ENCODE measurements at places on chromosomes 2 and 18.

- DNase-seq = peak; percentile 31
These were observed 70.6 kb upstream of the ODC1 start for GRCh38 chr2:10518470-10519393.

DNA sequence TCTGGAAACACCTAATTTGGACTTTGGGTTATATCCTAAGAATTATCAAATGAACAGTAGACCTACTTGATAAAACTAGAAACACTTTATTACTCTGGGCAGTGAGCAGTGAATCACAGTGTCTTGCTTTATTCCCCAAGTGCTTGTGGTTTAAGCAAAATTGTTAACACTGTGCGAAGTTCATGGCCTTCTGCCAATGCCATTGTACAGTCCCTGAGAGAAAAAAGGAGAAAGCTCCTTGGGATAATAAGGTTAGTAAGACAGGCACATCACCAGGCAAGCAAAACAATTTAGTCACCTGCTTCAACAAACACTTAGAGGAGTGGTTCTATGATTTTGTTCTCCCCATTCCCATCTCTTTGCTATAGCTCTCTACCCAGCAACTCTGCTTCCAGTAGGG is 39.8 kb downstream of the ADCYAP1 start:
- DNase-seq = peak; percentile 57

DNA sequence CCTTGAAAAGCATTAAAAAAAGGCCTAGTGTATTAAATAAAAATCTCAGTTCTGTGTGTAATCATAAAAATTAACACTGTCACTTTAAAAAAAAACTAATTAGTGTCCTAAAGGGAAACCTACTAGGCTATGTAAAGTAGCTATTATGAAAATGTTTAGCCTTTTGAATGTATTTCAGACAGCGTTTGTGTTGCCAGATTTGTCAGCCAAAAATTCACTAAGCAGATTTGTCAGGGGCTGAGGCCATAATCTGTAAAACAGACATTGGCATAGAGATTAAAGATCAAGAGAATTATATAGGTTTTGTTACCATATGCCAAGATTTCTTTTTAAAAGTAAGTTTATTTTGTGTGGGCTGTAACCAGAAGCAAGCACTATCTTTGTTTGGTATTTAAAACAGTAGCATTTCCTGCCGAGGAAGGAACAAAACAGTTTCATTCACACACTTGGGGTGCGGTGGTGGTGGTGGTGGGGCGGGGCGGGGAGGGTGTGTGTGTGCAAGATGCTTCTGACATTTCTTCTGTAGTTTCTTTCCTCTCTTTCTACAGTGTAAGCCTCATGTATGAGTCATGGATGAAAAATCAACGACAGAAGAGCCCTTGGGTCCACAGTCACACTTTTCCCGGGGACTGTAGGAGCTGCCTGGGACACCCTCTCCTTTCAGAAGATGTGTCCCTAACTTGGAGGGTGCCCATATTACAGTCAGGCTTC is 328.5 kb upstream of the FANCL start:
- no peak for DNase-seq

DNA sequence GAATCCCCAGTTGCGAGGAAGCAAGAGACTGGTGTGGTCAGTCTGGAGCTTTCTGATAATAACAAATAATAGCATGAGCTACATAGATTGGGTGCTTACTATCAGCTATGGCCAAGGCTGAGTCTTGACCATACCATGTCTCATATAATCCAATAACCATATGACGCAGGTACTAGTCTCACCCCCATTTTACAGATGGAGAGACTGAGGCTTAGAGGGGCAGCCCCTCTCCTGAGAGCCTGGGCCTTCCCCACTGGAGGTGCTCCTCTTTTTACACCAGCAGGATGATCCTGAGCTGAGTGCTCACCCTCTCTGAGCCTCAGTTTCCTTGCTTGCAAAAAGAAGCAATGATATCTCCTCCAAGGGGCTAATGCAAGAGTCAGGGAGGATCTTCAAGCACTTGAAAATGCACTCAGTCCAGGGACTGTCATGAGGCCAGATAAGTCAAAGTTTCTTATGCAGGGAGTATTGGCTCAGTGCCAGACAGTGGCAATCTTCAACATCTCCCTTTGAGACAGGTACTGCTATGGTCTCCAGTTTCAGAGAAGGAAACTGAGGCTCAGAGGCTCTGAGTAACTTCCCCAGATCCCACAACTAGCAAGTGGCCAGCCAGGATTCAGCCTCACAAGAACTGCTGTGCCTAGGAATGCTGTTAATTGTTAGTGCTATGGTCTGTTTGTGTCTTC is 149.7 kb downstream of the TFCP2L1 start:
- DNase-seq = no peak

DNA sequence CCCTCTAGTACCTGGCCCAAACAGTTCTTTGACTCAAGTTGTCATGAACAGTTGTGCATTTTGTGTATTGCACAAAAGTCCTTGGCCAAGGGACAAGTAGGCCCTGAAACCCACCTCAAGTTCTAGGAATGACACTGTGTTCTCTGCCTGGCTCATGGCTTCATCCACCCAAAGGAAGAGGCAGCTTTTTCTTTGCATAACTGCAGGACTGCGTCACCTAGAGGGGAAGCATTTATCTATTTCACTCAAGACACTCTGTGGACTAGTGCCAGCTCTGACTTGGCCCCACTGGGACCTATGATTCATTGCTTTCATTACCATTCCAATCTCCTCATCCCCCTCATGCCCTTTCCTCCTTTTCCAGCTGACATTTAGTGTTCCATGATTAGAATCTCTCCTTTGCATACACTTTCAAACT is 119.3 kb upstream of the SIX2 start:
- peak; percentile 92 for DNase-seq

GRCh38 chr2:226431288-226431948 is 368.2 kb downstream of the IRS1 start:
- DNase-seq = no peak

- no peak for DNase-seq
These were observed 239.0 kb downstream of the ZNF521 start for GRCh38 chr18:25112821-25113434.

DNA sequence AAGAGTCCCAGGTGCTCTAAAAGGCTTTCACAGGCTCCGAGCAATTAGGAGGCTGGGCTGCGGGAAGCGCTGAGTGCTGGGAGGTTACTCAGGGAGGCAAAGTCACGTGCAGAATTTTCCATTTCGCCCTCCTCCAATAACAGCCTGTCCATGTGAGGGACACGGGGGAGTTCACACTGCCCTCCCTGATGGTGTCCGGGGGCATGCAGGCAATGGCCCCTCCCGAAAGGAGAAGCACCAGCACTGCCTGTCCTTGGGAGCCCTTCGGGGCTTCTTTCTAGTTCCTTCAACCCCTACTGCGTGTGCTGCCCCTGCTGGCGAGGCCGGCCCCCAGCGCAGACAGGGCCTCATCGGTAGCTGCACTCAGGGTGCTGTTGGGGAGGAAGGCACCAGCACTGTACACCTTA is 63.1 kb upstream of the HPCAL1 start:
- no peak for DNase-seq

DNA sequence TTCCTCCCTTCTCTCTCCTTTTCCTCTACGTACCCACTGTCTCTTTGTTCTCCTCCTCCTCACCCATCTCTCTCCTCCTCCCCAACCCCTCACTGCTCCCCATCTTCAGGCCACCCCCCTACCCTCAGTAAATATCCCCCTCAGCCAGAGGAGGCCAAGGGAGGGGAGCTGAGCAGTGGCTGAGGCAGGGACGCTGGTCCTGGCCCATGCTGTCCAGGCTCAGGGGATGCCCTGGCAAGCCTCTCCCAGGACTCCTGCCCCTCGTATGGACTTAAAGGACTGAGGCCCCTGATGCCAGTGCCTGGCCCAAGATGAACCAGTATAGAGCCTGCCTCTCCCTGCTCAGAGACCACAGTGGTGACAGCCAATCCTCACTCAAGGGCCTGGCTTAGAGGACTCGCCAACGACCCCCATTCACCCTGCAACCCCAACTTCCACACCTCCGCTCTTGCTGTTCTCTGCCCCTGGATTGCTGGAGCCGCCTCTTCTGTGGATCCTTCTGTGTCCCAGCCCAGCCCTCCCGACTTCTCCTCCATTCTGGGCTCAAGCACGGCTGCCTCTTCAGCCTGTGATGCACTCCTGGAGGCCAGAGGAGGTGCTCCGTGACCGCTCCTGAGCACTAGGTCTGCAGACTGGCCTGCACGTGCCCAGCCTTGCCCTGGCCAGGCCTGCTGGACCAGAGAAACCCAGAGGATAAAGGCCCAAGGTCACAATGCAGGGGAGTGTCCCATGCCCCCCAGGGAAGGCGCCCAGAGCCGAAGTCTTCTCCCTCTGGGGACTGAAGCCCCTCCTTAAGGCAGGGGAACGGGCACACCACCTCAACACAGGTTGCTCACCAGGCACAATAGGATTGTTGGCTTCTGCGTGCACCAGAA is 9.5 kb upstream of the DUSP2 start:
- DNase-seq = no peak

DNA sequence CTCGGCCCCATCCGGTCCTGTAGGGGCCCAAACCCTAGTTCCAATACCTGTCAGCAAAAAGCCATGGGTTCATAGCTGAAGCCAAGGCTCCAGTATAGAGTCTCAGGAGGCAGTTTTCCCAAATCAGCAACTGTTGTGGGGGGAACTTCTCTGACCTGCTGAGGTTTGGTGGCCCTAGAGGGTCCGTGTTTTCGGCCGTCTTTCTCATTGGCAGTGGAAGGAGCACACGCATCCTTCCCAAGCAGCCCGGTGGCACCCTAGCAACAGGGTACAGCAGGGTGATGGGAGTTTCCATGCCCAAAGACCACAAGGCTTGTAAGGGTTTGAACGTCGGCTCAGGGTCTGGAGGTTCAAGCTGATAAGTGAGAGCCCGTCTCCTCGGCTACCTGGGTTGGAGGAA is 6.6 kb downstream of the FOSL2 start:
- no peak for DNase-seq

GRCh38 chr2:150042500-150043171 is 444.8 kb downstream of the RND3 start:
- DNase-seq = no peak

GRCh38 chr18:25614168-25614567 is 262.2 kb upstream of the ZNF521 start:
- no peak for DNase-seq

DNA sequence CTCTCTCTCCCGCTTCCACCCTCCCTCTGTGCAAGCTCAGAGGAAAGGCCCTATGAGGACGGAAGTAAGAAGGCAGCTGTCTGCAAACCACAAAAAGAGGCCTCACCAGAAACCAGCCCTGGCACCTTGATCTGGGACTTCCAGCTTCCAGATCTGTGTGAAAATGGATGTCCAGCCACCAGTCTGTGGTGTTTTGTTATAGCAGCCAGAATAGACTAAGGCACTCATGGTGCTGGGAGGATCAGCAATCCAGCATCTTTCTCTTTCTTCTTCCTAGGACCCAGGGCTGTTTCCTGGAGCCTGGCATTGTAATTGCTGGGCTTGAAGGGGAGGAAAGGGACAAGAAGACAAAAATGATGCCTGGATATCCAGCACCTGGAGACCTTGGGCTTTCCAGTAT is 122.5 kb downstream of the SOCS6 start:
- no peak for DNase-seq

GRCh38 chr2:149125031-149125725 is 86.7 kb downstream of the LYPD6B start:
- no peak for DNase-seq

DNA sequence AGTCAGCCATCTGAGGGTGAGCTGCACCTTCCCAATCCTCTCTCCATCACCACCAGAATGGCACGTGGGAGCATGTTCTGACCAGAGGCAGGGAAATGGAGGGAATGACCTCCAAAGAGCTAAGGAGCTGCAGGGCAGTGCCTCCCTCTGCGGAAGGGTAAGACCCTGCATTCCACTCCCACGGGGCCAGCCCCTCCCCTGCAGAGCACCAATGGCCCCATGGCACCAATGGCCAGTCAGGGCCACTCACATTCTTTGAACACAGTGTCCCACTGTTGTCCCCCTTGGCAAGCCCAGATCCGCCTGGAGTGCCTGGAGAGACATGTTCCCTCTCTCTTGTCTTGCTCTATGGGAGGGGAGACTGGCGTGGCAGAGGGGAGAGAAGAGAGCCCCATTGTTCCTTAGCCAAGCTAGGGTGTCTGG is 164.4 kb downstream of the TNS1 start:
- DNase-seq = no peak

GRCh38 chr2:216056739-216057138 is 24.9 kb downstream of the PECR start:
- DNase-seq = no peak

- no peak for DNase-seq
These were observed 103.4 kb upstream of the RNU4ATAC start for GRCh38 chr2:121427187-121427689.

DNA sequence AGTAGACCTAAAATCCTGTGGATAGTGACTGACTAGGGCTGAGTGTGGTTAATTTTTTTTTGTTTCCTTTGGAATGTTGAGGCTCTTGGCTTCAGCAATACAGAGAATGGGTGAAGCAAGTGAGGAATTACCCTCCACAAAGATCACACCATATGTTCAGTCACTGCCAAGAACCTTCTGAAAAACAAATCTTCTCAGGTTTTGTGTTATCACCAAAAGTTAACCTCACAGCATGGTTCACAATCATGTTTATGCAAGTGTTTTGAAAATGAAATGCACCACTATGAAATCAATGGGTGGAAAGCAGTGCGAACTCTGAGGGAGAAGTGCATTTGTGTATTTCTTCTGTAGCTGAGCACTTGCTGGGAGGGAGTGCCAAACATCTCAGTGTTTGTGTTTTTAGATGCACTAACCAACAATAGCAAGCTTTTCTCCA is 44.4 kb downstream of the SPATS2L start:
- peak; percentile 49 for DNase-seq

DNA sequence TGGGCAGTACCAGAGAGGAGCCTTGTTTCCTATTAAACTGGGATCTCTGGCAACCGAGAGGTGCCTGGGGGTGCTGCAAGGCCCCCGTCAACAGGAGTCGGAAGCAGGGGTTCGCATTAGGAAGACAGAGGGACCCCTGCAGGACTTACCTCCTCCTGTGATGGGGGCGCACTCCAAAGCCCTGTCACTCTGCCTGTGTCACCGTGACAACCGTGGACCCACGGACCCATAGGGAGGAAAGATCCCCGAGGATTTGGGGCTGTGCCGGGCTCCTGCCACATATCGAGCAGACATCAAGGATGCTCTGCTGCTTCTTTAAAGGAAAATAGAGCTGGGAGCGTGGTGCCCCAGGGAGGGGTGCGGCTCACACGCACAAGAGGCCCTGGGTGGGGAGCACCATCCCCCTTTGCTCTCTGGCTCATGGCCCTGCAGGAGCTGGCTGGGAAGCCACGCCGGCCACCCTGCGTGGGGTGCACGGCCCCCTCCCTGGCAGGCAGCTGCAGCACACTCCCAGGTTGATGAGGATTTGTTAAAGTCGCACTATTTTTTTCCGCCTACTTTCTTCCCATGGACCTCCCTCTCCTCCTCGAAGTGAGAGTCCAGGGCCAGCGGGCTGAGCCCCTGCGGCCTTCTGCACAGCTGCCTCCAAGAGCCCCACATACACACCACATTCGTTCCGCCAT is 167.5 kb downstream of the TWIST2 start:
- DNase-seq = no peak

- no peak for DNase-seq
These were observed 33.5 kb downstream of the RMND5A start for GRCh38 chr2:86753606-86754005.

GRCh38 chr2:167411367-167411766 is 523.1 kb downstream of the XIRP2 start:
- no peak for DNase-seq

- DNase-seq = no peak
These were observed 550 bp upstream of the MALL start for GRCh38 chr2:110116033-110116710.

Data from SJSA1 (cell line).